ENCODE measurements at places on chromosomes 5 and 9. TPM values are rescaled to one million over a fixed set of nuclear protein-coding genes. Genes with fewer than 3 reads are reported as not detected.

- DNase-seq = no peak
These were observed 69.1 kb upstream of the TARS1 start for GRCh38 chr5:33371660-33372059.

GRCh38 chr9:110087605-110088004, 120.4 kb downstream of the C9orf152 start:
- no peak for DNase-seq

GRCh38 chr9:86187121-86187520, 72.3 kb downstream of the C9orf153 start:
- no peak for DNase-seq

- no peak for DNase-seq
These were observed 49.7 kb downstream of the KIF24 start for GRCh38 chr9:34279411-34279810.

- DNase-seq = no peak
These were observed 113.2 kb downstream of the STK32A start for GRCh38 chr5:147348046-147348445.

- no peak for DNase-seq
These were observed 190.0 kb downstream of the TRIM32 start for GRCh38 chr9:116877072-116877471.

- no peak for DNase-seq
These were observed 19.6 kb upstream of the HRH2 start for GRCh38 chr5:175638305-175638704.

DNA sequence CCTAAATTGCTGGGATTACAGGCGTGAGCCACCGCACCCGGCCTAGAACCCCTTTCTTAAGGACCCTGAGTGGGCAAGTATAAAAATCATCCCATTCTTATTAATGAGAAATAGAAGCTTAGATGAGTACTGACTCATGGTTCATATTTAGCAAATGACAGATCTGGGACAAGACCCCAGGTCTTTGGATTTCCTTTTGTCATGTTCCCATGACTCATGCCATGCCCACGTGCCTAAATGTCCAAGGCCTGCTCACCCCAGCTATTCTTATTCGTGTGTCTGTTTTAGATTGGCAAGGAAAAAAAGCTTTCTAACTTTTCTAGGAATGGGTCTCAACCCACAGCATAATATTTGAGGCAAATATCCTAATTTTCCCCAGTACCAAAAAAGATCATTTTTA, 57.7 kb upstream of the RPS23 start:
- DNase-seq = no peak

- DNase-seq = peak; percentile 7
These were observed 8.4 kb upstream of the RXRA start for GRCh38 chr9:134317790-134318414.

GRCh38 chr5:142720641-142721271, 34.9 kb upstream of the FGF1 start:
- DNase-seq = peak; percentile 72

DNA sequence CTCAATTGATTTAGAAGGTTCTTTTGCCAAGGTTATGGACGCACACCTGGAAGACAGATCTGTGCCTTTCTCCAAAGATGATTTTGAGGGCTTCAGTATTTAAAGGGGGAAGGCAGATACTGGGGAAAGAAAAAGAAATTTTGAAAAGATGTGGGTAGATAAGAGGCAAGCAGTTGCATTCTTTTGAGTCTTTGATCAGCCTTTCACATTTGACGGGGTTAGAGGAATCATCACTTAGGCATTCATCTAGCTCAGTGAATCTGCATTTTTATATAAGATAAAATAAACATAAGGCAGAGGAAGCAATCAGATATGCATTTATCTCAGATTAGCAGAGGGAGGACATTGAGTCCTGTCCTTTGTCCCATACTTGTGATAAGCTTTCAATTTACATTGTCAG, 243.4 kb upstream of the RAI14 start:
- DNase-seq = no peak

- no peak for DNase-seq
These were observed 26.0 kb downstream of the ERCC6L2 start for GRCh38 chr9:95901506-95901905.

The GNA14 gene
- 1.9 TPM for total RNA-seq

The GLRA1 gene
- total RNA-seq = not detected

The PCDHGC3 gene
- 17.1 TPM for total RNA-seq

All from Right ventricle myocardium superior (tissue), 1 donor.